AG08395 (cell line): ENCODE measurements at places on chromosomes 16 and 17.
A peak's percentile ranks its signal among the peaks of the same experiment; 100 is the strongest.

DNA sequence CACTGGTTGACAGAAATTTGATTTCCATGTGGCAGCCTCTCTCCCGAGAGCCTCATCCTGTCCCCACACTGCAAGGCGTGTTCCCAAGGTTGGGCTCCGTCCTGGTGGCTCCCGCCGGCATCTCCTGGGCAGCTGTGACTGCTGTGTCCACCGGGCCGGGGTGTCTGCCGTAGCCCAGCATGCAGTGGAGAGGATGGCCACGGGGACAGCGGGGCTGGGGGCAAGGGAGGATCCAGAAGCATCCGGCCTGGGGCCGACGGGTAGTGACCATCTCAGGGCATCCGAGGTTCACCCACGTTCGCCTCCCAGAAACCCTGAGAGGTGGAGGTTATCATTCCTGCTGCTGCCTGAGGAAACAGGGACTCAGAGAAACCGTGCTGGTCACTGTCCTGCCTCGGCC lies 7.3 kb upstream of the RAB40B start:
- DNase-seq: no peak

- no peak for DNase-seq
Observed at GRCh38 chr17:81011951-81012350, 20.3 kb downstream of the CHMP6 start.

- DNase-seq: no peak
Observed at GRCh38 chr16:50534091-50534490, 14.1 kb upstream of the NKD1 start.

DNA sequence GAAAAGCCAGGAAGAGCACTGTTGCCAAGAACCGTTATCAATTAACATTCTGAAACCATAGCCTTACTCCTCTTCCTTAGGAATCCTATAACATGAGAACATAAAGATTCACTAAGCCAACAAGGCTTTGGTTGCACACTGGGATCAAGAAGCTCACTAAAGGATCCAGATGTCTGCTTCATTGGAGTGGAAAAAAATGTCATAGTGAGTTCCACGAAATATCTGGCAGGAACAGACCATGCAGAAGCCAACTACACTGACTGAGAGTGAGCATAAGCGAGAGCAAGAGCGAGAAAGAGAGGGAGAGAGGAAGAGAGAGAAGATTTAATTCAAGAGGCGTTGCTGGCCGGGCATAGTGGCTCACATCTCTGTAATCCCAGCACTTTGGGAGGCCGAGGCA lies 13.4 kb upstream of the MEIOC start:
- no peak for DNase-seq

DNA sequence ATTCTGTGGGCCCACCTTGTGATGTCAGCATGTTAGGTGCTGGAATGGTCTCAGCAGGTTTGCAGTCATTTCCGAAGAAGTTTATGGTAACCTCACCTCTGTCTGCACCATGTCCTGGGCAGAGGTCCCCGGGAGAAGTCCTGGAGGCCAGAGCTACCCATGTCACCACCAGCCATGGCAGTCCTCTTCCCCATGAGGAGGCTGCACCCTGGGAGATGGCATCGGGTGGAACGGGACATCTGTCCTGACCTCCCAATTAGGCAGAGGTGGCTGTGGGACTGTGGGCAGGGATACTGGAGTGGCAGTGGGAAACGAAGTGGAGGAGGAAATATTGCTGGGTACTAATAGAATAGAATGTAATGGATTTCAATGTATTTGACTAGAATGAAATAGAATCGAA lies 511.8 kb upstream of the WSB1 start:
- no peak for DNase-seq

GRCh38 chr17:8122924-8123694 lies 797 bp downstream of the HES7 start:
- DNase-seq: no peak

- peak; percentile 28 for DNase-seq
Observed at GRCh38 chr17:7885367-7886226, 3.0 kb upstream of the CHD3 start.

DNA sequence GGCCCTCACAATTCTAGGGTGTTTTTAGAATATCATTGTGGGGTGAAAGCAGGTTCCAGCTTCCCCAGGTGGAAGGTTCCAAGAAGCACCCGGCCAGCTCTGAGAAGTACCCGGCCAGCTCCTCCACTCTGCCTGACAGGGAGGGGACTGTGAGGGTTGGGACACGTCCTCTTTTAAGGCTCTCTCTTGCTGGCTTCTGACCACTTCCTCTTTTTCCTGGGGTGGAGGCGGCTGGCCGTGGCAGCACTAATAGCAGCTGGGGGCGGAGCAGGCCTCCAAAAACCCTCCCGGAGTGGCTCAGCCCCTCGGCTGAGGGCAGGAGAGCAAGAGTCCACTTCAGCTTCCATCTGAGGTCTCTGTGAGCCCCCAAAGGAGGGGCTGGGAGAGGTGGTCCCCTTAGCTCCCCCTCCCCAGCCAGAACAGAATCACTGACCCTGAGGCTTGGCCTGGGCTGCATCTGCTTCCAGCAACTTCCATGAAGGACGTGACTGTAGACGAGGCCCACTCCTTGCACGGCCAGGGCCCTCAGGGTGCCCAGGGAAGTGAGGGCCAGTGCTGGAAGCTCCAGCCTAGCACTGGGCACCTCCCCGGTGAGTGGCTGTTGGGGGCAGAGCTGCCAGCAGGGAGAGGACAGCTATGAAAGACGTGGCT lies 26.7 kb upstream of the PLCG2 start:
- DNase-seq: peak; percentile 40

GRCh38 chr16:28092721-28093384 lies 29.3 kb upstream of the GSG1L start:
- DNase-seq: no peak

GRCh38 chr17:80706463-80706867 lies 161.8 kb downstream of the RPTOR start:
- no peak for DNase-seq

GRCh38 chr17:55264278-55264644 lies 499 bp upstream of the HLF start:
- no peak for DNase-seq
